ENCODE measurements at places on chromosomes 12 and 14.

- DNase-seq, result no peak
Observed at GRCh38 chr12:95286713-95287112, 69.1 kb downstream of the VEZT start.

DNA sequence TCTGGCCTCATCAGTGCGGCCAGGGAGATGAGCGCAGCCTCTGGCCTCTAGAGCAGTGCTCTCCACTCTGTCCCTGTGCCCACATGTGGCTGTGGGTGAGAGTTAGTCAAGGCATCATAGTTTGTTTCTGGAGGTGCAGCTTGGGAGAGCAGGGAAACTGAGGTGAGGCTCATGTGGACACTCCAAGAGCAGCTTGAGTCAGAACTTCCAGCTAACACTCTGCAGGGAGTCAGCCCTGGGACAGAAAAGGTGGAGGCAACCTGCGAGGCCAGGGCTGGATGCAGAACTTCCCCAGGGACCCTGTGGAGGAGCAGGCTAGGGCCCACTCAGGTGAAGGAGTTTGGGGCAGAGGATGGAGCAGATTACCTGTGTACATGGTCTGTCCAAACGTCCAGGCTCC, 10.8 kb downstream of the ISCA2 start:
- no peak for DNase-seq

GRCh38 chr14:35747379-35747778, 61.7 kb downstream of the RALGAPA1 start:
- no peak for DNase-seq

DNA sequence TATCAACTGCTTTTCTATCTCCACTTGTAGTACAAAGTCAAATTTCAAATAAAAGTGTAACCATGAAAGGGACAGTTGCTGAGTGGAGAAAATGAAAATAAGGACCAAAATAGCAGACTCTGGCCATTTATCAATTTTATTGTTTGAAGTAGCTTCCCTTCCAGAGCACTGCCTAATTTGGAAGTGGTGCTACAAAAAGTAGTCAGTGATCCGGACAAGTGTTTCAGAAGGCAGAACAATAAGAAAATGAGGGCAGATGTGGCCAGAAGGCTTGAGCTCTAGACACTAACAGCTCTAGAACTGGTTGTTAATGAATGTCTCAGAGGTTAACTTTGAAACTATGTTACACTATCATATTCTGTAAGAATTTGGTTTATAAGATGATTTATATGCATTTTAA, 48.9 kb downstream of the ABCC9 start:
- DNase-seq, result no peak

DNA sequence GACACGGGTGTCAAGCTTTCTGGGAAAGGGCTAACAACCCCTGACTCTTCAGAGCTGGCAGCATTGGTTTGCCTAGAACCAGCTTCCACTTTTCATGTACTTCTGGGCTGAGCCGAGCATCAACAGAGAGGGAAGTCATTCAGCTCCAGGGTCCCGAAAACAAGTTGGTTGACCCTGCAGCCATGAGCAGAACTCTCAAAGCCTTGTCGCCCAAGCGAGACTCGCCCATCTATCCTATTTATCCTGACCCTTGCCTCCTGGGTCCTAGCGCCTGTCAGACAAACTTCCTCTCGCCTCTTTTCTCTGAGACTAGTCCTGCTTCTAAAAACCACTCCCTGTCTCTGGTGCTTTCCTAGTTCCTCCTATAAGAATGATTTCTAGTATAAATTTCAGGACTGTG, 47.9 kb downstream of the ASCL4 start:
- no peak for DNase-seq

Measured in stimulated activated CD8-positive, alpha-beta memory T cell treated with anti-CD3 and anti-CD28 coated beads, Interleukin-7, amount 100 ng/mL, for 1 hour (primary cell).